ENCODE measurements at places on chromosomes 11 and 22.

GRCh38 chr22:37485395-37486223 lies 575 bp downstream of the MFNG start:
- no peak for DNase-seq

DNA sequence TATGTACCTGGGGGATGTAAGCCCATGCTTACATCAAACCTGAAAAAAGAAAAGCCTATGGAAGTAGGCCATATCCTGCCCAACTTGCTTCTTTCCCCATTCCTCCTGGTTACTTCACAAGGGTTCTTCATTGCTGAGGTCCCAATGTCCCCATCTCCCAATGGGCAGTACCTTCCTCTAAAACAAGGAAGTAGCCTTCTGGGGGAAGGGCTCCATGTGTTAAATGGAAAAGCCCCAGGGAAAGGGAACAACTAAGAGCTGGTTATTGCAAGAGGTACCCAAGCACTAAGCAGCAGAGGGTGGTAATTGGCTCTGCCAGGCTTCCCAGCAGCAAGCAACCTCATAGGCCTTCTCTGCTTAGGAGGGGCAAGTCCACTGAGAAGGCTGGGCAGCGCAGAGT lies 11.3 kb downstream of the TMEM216 start:
- DNase-seq = no peak

DNA sequence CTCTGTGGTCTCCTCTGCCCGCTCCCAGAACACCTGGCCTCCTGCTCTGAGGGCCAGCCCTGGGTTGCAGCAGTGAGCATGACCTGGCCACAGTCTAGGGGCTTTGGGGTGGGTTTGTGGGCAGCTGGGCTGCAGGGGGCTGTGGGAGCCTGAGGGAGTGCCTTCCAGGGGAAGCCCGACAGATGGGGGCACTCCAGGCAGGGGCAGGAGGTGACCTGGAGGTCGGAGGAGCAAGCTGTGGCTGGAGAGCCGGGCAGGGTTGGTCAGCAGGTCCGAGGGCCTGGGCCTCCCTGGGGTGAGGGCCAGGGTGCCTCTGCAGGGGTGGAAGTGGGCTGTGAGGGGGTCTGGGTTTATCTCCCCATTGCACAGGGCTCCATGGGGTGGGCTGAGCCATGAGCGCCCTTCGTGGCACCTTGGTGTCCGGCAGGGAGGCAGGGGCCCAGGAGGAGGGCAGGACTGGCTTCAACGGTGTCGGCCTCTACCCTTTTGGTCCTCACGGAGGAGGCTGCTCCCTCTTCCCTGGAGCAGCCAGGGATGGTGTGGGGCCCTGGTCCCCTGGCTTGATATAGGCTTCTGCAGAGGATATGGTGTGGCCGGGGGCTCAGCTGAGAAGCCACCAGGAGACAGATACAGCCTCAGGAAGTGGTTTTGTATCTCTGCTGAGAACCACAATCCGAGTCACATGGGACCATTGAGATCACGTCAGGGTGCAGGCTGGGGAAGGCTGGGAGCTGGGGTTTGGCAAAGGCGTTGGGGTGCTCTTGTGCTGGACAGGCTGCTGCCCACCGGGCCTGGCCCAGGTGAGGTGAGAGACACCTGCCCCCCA lies 22.3 kb downstream of the KCNQ1 start:
- DNase-seq = peak; percentile 68

DNA sequence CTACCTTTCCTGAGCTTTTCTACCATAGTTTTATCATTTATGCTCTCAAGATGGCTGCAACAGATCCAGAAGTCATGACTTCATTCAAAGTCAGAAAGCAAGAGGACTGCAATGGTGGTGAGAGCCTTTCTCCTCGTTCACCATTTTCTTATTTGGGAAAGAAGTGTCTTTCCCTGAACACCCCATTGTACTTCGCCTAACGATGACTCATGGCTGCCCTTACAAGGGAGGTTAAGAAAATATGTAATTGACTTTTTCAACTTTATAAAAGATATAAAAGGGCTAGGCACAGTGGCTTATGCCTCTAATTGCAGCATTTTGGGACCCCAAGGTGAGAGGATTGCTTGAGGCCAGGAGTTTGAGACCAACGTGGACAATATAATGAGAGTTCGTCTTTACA lies 541.7 kb downstream of the METTL15 start:
- DNase-seq = no peak

DNA sequence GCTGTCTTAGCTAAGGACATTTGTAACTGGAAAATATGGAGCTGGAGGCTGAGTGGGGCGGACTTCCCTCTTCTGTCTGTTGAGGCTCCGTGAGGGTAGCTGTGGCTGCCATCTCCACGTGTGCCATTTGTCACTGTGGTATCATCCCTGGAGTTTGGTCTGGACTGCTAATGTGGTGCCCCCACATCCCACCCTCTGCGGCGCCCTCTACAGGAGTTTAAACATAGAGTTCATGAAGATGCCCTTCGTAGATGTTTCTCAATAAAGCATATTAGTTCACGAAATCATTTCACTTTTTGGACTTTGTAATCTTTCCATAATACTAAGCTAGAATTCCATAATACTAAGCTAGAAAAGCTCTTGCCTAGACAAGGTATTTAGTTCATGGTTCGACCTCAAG lies 52.4 kb downstream of the TECTA start:
- no peak for DNase-seq

- DNase-seq = no peak
Observed at GRCh38 chr11:46693597-46694012, 6.8 kb downstream of the ARHGAP1 start.

DNA sequence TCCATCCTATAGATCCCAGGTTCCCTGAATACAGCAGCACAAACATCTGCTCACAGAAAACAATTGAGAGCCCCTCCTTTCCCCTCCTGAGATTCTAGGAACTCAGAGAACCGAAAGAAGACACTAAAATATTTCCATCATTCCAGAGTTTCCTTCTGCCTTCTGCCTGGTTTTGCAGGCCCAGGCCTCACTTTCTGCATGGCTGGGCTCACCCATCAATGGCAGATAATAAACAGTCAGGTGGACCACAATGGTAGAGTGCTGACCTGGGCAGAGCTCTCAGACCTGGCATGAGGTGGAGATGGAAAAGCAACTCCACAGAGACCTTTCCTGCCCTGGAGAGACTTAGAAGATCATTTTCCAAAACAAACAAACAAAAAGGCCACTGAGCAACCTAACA lies 389.1 kb downstream of the NXPE2 start:
- DNase-seq = no peak

DNA sequence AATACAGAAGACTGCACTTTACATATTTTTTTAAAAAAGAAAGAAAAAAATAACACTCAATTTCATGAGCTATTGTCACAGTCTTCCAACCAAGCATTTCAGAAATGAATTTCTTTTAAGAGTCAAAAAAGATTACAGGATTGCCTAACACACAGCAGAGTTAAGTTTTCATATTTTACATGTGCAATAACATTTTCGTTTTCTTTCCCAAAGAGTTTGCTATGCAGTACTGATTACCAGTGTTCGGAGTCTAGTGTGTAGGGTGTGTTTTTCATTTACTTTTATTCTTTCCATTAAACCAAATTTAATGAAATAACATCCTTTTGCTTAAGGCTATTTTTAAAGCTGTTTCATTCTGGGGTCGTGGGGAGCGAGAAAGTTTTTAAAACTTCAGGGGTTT lies 53.2 kb downstream of the MN1 start:
- no peak for DNase-seq

- no peak for DNase-seq
Observed at GRCh38 chr22:50301581-50301991, 5.9 kb downstream of the PLXNB2 start.

DNA sequence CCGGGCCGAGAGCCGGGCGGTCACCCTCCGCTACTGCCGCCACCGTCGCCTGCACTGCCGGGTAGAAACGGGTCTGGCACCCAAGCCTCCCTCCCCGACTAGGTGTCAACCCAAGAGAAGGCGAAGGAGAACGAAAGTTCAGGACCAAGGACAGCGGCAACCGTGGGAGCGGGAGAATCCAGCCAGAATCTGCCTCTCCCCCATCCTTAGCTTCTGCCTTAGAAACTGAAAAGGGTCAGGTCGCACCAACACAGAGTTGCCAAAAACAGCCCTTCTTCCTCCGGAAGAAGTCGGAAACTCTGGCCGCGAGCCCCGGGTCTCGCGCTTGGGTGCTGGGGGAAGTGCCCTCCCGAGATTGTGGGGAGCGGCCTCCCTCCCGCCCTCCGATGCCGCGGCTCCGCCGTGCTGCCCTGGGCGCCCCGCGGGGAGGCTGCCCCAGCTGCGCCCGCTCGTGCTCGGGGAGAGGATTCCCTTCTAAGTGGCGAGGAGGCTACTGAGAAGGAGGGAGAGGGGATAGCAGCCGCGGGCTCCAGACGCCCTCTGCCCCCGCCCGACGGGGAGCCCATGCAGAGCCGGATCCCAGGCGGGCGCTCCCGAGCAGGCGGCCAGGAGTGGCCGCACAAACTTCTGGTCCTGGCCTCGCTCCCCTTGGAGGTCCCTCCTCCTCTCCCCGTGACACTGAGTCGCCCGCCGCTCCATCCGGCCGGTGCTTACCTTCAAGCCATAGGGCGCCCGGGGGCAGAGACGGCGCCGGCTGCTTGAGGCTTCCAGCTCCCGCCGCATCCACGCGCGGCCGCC lies 637 bp downstream of the DRD2 start:
- no peak for DNase-seq

DNA sequence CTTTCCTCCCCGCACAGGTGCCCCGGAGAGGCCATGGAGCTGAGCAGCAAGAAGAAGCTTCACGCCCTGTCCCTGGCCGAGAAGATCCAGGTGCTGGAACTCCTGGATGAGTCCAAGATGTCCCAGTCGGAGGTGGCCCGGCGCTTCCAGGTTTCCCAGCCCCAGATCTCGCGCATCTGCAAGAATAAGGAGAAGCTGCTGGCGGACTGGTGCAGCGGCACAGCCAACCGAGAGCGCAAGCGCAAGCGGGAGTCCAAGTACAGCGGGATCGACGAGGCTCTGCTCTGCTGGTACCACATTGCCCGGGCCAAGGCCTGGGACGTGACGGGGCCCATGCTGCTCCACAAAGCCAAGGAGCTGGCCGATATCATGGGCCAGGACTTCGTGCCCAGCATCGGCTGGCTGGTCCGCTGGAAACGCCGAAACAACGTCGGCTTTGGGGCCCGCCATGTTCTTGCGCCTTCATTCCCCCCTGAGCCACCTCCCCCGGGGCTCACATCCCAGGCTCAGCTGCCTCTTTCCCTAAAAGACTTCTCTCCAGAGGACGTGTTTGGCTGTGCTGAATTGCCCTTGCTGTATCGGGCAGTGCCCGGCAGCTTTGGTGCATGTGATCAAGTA lies 1.3 kb downstream of the TIGD3 start:
- DNase-seq = no peak

DNA sequence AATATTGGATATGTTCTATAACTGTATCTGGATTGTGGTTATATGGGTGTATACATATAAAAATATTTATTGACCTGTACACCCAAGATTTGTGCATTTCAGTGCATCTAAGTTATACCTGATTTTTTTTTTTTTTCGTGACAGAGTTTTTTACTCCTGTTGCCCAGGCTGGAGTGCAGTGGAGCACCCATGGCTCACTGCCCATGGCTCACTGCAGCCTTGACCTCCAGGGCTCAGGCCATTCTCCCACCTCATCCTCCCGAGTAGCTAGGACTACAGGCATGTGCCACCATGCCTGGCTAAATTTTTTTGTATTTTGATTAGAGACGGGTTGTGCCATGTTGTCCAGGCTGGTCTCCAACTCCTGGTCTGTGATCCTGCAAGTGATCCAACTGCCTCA lies 24.3 kb downstream of the ATG13 start:
- no peak for DNase-seq

DNA sequence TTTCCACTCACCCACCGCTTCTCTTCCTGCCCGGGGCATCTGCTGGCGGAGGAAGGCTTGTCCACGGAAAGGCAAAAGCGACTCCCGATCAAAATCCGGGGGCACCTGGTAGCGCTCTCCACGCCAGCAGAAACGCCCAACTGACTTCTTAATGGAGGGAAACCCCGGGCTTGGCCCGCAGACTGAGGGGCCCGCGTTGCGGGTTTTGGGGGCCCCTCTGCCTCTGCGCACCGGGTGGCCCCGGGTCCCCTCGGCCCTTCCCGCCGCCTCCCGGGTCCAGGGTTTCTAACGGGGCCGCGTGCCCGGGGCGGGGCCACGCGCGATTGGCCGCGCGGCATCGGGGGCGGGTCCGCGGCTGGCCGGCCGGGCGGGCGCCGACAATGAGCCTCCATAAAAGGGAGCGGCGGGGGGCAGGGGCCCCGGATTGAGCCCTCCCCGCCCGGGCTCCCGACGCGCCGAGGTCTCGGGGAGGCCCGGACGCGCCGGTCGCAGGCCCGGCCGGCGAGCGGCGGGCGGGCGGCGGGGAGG lies at the start of gene SPINDOC:
Gene SPINDOC (plus strand): TSS at position 422 of the 528 bp plus-strand sequence. CDS start 231 bp downstream, outside the sequence.
- DNase-seq = peak; percentile 84

DNA sequence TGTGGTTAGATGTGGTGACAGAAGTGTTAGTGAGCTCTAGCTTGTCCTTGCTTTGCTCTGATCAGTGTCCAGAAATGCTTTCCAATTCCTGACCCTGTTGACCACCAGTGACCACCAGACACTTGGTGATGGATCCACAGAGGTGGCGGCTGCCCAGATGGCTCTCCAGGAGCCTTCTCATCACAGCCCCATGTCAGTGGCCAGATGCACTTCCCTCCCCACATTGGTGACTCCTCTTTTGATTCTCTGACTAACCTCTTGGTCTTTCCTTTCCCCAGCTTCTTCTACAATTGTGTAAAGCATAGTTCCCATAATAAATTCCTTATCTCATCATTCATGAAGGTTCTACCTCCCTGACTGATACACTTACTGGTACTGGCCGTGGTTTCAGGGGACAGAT lies 40.1 kb upstream of the CXCR5 start:
- no peak for DNase-seq

GRCh38 chr22:43085658-43086606 lies 3.3 kb downstream of the TTLL1 start:
- DNase-seq = no peak

DNA sequence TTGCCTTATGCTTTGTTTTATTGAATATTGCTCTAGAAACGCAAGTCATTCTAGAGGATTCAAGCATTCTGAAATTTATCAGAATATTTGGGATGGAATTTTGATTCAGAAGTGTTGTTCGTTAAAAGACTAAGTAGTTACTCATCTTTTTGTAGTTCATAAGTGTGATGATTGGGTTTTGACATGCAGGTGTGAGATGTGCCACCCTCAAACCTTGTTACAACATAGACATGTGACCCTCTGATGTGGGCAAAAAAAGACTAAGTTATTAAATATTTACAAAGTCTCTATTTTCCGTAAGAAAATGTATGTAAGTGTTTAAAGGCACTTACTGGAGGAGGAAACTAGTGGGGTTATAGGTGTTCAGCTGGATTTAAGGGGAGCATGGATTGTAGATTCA lies 8.9 kb downstream of the YWHAH start:
- no peak for DNase-seq
